ENCODE measurements at places on chromosomes 1 and 21.

DNA sequence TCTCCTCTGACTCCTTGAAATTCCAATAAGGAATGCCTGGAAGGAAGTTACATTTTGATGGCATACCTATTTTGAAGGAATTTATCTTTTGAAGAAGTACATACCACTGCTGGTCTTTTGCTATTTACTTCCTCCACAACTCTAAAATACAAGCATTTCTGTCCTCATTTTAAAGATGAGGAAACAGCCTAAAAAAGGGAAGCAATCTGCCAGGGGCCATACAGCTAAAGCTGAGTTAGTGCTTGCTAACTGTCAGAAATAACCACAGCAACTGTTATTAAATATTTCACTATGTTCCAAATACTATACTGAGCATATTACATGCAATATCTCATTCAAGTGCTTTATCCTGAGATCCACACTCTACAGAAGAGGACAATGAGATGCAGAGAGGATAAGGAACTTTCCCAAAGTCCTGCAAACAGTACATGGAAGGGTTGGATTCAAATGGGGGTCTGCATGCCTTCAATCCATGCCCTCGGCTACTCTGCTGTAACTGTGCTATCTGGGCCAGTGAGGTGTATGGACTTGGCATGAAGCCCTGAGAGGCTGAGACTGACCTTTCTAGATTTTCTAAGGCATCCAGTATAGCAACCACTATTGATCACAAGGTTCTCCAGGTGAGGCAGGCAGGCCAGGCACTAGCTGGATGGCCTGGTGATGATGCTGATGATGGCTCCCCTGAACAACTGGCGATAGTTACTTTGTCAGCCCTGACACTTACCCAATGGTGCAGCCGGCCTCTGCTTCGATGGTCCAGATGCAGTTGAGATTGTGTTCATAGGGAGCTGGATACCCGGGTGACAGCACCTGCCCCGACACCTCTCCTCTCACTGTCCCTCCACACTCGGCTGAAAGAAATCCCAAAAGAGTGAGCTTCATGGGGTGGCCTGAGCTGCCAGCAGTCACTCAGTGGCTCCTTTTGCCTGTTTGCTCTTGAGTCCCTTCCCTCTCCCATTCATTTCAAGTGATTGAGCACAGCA lies 171.4 kb upstream of the HMGB4 start:
- no peak for DNase-seq

DNA sequence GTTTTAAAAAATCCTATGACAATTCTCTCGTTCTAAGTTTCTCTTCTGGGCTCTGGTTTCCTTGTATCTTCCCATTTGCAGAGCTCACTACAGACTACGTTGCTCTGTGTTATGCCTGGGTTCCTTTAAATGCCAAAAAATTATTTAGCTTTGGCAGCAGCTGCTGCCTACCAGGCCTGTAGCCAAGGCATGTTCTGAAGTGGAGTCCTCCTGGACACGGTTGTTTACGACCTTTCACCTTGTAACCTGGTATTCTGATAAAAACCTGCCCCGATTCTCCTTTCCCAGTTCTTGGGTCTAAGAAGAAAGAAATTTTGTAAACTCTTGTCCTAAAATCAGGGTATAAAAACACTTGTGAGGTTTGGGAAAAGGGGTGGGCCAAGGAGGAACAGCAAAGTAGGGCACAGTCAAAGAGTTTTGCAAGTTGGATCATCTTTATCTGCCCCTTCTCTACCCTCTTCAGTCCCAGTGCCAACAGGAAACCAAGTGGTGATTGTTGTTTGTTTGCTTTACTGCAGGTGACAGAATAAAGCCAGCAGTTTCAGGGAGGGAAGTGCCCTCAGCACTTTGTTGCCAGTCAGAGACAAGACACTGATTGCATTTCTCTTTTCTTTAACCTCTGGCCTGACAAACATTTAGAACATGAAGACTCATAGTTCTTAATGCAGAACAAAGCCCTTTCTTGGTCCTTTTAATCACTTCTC lies 3.1 kb upstream of the TXNIP start:
- DNase-seq: no peak

DNA sequence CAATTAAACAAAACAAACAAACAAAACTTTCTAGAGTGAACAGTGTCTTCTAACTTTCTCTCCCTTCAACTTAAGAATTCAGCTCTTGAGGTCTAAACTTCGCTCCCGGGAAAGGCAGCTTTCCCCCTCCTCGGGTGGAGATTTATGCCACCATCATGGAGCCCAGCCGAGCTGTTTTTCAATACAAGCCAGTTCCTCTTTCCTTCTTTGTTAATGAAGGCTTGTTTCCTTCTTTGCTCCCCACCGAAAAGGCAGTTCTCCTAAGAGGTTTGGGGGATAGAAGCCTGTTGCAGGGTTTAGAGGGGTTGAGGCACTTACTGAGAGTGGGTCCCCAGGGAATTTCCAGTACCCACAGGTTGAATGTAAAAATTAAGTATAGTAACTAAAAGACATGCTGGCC lies 26.5 kb downstream of the OLIG1 start:
- no peak for DNase-seq

DNA sequence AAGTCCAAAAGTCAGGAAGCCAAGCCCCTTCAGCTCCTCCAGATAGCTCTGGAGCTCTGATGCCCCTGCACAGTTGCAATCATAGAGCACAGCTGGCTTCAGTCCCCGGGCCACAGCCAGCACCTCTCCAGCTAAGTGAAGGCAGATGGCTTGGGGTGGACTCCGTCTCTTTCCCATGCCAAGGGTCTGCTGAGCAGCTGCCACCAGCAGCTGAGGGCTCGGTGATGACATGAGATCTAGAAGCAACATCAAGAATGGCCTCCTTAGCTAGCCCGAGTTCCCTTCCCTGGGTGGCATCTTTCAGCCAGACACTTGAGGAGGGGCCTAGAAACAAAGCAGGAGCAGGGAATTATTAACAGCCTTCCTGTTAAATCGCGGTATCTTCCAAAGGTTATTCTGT lies 973 bp downstream of the C1orf74 start:
- no peak for DNase-seq

- no peak for DNase-seq
Observed at GRCh38 chr1:178220094-178220493, 126.2 kb downstream of the RASAL2 start.

- no peak for DNase-seq
Observed at GRCh38 chr1:205572421-205572820, 59.4 kb downstream of the ELK4 start.

- DNase-seq: no peak
Observed at GRCh38 chr1:221069986-221070385, 190.7 kb downstream of the HLX start.

- DNase-seq: no peak
Observed at GRCh38 chr1:175287849-175288248, 95.3 kb upstream of the KIAA0040 start.

DNA sequence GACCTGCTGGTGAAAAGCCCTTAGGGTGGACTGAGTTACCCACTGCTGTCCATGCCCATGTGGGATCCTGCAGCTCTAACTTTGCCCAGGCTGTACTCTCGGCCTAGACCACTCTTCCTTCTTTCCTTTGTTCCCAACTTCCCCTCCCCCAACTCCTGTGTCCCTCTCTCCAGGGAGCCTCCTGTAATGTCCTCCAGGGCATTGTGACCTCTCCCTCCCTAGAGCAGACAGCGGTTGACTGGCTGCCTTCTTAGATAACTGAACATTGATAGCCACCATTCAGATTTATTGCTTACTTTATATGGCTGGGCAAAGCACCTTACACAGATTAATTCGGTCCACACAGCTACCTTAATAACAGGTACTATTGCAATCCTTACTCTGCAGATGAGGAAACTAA lies 5.0 kb downstream of the RUNX1 start:
- DNase-seq: no peak

DNA sequence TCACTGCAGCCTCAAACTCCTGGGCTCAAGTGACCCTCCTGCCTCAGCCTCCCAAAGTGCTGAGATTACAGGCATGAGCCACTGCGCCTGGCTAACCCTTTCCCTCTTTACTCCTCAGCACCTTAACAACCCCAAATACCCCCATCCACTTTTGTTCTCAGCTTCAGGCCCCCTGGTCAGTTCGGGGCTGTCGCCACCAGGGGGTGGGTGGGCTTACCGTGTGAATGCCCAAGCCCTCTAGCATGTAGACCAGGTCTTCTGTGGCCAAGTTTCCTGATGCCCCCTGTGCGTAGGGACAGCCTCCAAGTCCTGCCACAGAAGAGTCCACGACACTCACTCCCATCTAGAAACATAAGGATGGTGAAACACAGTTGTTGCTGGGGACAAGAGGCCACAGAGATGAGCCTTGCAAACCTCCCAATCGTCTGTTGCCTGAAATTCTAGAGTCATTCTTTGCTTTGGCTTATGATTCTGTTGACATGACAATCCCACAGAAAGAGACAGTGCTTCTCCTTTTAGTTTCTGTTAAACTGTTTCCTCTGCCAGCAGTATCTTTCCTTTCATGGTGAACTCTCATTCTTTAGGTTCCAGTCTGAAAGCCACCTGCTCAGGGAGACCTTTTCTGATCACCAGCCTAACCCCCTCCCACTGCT lies 3.8 kb upstream of the GALE start:
- DNase-seq: no peak

DNA sequence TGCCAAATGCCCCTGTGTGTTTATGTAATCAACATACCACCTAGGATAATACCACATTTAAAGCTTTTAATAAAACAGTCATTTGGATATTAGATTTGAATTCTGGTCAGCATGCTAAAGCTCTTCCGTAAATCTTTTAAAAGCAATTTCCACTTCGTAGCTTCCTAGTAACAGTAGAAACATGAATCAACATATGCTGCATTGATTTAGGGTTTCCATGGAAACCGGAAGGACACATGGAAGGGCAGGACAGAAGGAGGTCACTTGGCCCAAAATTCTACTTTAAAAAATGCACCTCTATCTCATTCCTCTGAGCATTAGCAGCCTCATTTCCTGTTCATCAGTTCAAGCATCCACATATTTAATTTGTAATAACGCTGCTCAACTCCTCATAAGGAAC lies 8.1 kb downstream of the RGS8 start:
- no peak for DNase-seq

GRCh38 chr1:20814534-20814871 lies 27.4 kb upstream of the HP1BP3 start:
- no peak for DNase-seq

- DNase-seq: no peak
Observed at GRCh38 chr1:45395051-45395450, 54.8 kb upstream of the MUTYH start.

- DNase-seq: no peak
Observed at GRCh38 chr1:39131940-39132339, 72.6 kb upstream of the MACF1 start.

GRCh38 chr1:176786274-176786673 lies 323.3 kb downstream of the PAPPA2 start:
- DNase-seq: no peak

DNA sequence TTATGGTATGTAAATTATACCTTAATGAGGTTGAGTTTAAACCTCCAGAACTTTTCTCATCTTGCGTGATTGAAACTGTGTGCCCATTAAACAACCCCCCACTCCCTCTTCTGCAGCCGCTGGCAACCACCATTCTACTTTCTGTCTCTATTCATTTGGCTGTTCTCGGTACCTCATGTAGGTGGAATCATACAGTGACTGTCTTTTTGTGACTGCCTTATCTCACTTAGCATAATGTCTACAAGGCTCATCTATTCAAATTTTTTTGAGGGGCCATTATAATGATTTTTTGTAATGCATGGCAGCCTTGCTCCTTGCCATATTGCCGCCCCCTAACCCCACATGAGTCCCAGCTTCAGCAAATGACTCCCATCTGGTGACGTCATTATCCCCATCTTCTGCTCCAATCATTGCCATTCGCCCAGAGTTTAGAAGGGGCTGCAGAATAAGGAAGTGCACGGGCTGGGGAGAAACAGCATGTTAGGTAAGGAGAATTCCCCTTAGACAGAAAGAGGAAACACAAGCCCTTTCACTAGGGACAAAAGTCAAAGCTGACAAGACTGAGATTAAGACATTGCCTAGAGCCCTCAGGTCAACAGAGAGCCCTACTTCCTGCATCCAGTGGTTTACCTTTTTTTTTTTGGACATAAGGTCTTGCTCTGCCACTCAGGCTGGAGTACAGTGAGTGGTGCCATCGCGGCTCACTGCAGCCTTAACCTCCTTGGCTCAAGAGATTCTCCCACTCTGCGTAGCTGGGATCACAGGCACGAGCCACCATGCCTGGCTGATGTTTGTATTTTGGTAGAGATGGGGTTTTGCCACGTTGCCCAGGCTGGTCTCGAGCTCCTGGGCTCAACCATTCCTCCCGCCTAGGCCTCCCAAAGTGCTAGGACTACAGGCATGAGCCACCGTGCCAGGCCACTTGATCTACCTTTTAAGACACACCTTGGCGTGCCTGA lies 78.4 kb upstream of the ERRFI1 start:
- DNase-seq: no peak

DNA sequence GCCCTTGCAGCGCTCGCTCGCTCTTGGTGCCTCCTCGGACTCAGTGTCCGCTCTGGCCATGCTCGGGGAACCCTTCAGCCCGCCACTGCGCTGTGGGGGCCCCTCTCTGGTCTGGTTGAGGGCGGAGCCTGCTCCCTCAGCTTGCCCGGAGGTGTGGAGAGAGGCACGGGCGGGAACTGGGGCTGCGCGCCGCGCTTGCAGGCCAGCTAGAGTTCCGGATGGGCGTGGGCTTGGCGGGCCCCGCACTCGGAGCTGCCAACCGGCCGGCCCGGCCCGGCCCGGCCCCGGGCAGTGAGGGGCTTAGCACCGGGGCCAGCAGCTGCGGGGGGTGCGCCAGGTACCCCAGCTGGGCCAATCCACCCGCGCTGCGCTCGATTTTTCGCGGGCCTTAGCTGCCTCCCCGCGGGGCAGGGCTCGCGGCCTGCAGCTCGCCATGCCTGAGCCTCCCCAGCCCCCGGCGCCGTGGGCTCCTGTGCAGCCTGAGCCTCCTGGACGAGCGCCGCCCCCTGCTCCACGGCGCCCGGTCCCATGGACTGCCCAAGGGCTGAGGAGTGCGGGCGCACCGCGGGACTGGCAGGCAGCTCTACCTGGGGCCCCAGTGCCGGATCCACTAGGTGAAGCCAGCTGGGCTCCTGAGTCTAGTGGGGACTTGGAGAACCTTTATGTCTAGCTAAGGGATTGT lies 217.0 kb upstream of the PKN2 start:
- no peak for DNase-seq

- no peak for DNase-seq
Observed at GRCh38 chr1:204301171-204301957, 58.4 kb downstream of the PLEKHA6 start.

DNA sequence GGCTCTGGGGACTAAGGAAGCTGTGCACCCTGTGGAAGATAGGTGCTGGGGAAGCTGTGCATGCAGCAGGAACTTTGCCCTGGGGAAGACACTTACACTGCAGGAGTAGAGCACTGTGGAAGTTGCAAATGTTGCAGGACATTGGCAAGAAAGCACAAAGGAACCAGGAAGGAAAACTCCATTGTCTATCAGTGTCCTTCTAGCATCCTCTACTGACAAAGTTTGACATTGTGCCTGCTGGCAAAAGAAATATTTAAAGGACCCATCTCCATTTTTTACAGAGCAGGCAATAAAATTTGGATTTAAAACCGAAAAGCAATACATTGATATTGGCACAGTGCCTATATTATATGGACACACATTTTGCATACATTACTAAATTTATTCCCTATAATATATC lies 394.1 kb downstream of the PBX1 start:
- no peak for DNase-seq

GRCh38 chr21:31766899-31767298 lies 35.0 kb upstream of the SCAF4 start:
- DNase-seq: no peak
